ENCODE measurements at places on chromosomes 7 and 10.

DNA sequence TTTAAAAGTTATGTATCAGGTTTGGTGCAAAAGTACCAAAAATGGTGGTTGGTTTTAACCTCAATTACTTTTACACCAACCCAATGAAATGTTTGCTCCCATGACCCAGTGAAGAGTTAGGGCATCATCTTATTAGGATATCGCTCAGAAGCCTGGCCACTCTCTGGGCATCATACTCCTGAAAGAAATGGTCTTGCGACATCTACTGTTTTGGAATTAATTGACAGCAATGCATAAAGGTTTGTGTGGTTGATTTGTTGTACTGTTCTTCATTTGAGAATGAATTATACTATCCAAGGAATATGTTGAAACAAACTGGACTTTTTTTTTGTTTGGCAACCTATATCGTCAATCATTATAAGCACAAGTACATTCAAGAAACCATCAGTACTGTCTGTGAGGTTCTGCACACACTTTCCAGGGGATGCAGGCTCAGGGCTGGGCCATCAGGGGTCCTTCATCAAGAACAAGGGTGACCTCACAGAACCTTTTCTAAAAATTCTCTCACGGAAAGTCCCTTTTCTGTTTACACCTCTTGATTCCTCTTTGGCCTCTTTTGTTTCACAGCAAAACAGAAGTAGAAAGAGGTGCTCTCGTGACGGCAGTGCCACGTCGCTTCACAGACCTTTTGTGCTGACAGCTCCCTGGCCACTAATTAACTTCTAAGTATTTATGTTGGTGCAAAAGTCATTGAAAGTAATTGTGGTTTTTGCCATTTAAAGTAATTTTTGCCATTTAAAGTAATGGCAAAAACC lies 117.2 kb upstream of the KLF6 start:
- DNase-seq = peak; percentile 79

GRCh38 chr7:147541261-147541660 lies 1049.3 kb upstream of the C7orf33 start:
- no peak for DNase-seq

- DNase-seq = no peak
These were observed 72.7 kb downstream of the ELFN1 start for GRCh38 chr7:1742555-1743303.

- no peak for DNase-seq
These were observed 8.5 kb downstream of the OR2A7 start for GRCh38 chr7:144256112-144256511.

GRCh38 chr10:107092321-107092720 lies 72.2 kb downstream of the SORCS1 start:
- no peak for DNase-seq

- no peak for DNase-seq
These were observed 13.1 kb downstream of the EZH2 start for GRCh38 chr7:148871030-148871429.

DNA sequence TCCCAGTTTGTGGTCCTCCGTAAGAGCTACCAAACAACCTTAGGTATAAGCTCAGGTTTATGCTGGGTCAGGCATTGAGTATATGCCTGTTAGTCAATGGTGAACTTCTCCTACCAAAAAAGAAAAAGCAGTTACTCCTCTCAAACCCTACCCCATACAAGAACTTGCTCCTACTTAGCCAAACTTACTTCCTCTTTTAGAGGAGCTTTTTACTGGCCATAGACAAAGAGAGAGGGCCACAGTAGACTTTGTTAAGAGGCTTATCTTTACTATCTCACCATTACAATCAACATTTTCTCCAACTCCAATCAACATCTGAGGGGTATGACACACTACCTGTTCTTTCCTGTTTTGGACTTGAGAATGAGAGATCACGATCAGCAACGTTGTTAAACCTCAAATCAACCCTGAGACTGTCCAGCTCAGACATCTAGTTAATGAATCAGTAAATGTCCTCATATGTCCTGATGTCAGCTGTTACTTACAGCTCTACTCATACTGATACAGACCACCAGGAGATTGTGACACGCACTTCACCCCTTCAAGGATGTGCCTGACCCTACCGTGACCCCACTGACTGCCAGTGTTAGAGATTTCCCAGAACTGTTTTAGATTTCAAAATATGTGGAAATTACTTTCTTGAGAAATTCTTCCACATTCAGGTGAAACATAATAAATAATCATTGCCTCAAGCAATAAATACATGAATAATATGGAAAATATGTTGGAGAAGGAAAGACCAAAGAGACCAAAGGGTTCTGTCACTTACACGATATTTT lies 18.4 kb upstream of the CCDC71L start:
- DNase-seq = no peak

DNA sequence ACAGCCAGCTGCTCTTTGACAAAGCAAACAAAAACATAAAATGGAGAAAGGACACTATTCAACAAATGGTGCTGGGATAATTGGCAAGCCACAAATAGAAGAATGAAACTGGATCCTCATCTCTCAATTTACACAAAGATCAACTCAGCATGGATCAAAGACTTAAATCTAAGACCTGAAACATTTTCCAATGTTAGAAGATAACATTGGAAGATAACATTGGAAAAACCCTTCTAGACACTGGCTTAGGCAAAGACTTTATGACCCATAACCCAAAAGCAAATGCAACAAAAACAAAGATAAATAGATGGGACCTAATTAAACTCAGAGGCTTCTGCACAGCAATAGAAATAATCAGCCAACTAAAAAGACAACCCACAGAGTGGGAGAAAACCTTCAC lies 425.7 kb upstream of the SEMA3D start:
- no peak for DNase-seq

GRCh38 chr10:819326-819725 lies 112.2 kb downstream of the LARP4B start:
- no peak for DNase-seq

DNA sequence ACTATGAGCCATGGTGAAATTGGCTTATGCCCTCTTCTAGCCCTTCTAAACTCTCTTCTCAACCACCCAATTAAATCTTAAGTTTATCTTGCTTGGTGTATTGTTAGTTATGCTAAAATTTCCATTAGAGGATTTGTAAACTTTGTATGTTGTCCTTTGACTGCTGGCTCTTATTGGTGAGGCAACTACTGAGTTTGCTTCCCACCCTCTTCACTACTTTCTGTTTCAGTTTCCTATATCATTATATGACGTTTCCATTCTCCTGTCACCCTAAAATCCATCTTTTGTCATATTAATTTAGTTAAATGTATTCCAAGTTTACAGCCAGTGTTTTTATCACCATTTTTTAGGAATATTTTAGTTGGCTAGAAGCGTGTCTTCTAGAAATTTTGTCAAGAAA lies 80.9 kb upstream of the VWC2 start:
- no peak for DNase-seq

GRCh38 chr7:123492485-123492884 lies 41.9 kb downstream of the IQUB start:
- no peak for DNase-seq

GRCh38 chr10:114548662-114549061 lies 109.4 kb downstream of the ABLIM1 start:
- no peak for DNase-seq
